Panc1 (cell line): ENCODE measurements at places on chromosomes 2 and 18. TPM values are rescaled to one million over a fixed set of nuclear protein-coding genes. Genes with fewer than 3 reads are reported as not detected.

Gene KYNU
- total RNA-seq: not detected

Gene PROM2
- total RNA-seq: 1.4 TPM

Gene MEP1B
- 0.28 TPM for total RNA-seq

Gene GCG
- total RNA-seq: 0.31 TPM

Gene PRKAG3
- total RNA-seq: not detected

Gene SETBP1
- 0.23 TPM for total RNA-seq

Gene NEU4
- total RNA-seq: 10.0 TPM

Gene ST8SIA3
- not detected for total RNA-seq

DNA sequence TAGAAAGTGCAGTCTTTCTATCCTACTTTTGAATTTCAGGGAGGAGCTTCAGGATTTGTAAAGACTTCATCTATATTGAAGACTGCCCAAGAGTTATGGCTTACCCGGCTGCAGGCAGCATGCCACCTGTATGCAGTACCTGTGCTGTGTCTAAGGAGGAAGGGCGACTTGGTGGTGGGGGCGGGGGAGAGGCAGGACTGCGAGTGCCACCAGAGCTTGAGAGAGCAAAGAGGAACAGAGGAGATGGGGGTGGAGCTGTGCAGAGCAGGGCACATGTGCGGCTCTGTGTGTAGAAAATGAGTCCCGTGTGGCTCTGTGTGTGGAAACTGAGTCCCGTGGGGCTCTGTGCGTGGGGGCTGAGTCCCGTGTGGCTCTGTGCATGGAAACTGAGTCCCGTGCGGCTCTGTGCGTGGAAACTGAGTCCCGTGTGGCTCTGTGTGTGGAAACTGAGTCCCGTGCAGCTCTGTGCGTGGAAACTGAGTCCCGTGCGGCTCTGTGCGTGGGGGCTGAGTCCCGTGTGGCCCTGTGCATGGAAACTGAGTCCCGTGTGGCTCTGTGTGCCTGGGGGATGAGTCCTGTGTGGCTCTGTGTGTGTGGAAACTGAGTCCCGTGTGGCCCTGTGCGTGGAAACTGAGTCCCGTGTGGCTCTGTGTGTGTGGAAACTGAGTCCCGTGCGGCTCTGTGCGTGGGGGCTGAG lies 43.2 kb downstream of the LDLRAD4 start:
- no peaks in the 10 kb centered on the region for H3K36me3 ChIP-seq
- no peak overlapping the region for H3K4me3 ChIP-seq

DNA sequence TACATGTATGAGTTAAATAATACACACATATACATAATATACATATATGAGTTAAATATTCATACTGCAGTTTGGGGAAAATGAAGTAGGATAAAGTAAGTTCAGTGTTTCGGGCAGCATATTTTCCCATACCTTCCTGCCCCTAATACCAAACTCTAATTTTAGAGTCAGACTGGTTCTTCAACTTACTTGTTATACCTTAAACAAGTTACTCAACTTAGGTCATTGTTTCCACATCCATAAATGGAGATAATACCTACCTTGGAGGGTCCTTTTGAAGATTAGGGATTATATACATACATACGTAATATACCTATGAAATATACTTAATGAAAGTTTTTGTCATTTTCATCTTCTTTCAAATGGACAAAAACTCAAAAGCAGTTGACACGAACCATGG lies 8.4 kb downstream of the MEMO1 start:
- H3K4me1 ChIP-seq: peaks cover 17% of the 10 kb centered on the region
- no peaks in the 10 kb centered on the region for H3K27me3 ChIP-seq
- H3K36me3 ChIP-seq: no peaks in the 10 kb centered on the region
- no peak overlapping the region for H3K4me3 ChIP-seq

GRCh38 chr2:238616681-238617080 lies 190.0 kb downstream of the ASB1 start:
- H3K4me1 ChIP-seq: no peaks in the 10 kb centered on the region
- H3K36me3 ChIP-seq: no peaks in the 10 kb centered on the region
- no peaks in the 10 kb centered on the region for H3K27me3 ChIP-seq

- no peak overlapping the region for H3K4me3 ChIP-seq
- H3K27me3 ChIP-seq: no peaks in the 10 kb centered on the region
- H3K27ac ChIP-seq: no peak overlapping the region
- DNase-seq: no peak
- H3K4me1 ChIP-seq: no peaks in the 10 kb centered on the region
Observed at GRCh38 chr18:60040971-60041370, 141.2 kb downstream of the PMAIP1 start.

DNA sequence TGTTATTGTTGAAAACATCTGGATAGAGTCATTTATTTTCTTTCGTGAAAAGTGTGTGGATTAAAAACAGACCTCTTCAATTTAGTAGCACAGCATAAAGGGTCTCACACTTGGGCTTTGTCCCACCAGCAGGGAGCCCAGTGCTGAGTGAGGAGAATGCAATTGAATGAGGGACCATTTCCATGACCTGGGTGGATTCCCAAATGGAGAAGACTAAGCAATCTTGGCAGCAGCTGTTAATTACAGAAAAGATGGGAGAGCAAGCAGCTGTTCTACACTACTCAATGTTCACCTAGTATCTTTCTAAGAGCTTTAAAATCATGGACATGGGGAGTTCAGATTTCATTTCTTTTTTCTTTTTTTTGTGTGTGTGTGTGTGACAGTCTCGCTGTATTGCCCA lies 121.8 kb upstream of the FN1 start:
- H3K36me3 ChIP-seq: no peaks in the 10 kb centered on the region
- no peak for DNase-seq
- H3K4me1 ChIP-seq: no peaks in the 10 kb centered on the region
- H3K27me3 ChIP-seq: no peaks in the 10 kb centered on the region
- no peak overlapping the region for H3K4me3 ChIP-seq

GRCh38 chr18:8389391-8390340 lies 219.6 kb upstream of the RAB12 start:
- no peaks in the 10 kb centered on the region for H3K27me3 ChIP-seq
- H3K27ac ChIP-seq: no peak overlapping the region
- no peaks in the 10 kb centered on the region for H3K36me3 ChIP-seq
- peak; percentile 27 for DNase-seq
- H3K4me3 ChIP-seq: no peak overlapping the region

DNA sequence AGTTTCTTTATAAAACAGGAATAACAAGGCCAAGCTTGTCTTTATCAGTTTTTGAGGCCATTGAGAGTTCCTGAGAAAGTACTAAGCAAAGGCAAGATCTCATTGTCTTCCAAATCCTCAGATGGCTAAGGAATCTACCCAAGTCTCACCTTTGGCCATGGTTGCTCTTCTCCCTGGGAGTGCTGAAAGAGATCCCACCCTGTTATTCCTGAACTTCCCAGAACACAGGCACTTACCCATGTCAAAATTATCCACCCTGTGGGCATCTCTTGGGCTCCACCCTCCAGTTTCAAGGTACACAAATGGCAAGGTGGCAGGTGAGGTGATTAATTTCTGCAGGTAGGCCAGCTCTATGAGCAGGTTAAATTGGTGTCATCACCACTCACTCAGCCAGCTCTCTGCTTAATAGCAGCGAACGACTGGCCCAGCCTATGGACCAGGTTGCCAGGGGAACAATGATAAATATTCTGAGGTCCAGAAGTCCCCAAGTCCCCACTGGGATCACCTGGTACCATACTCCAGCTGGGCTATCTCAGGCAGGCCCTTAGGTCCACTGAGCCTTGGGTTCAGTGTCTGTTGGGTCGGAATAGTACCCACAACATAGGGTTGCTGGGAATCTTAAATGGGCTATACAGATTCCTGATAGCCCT lies 2.3 kb upstream of the SPRED2 start:
- H3K27ac ChIP-seq: peak overlapping the region; percentile 90
- no peaks in the 10 kb centered on the region for H3K27me3 ChIP-seq

- H3K36me3 ChIP-seq: no peaks in the 10 kb centered on the region
- no peak overlapping the region for H3K27ac ChIP-seq
- no peak overlapping the region for H3K4me3 ChIP-seq
- no peaks in the 10 kb centered on the region for H3K27me3 ChIP-seq
- H3K4me1 ChIP-seq: no peaks in the 10 kb centered on the region
- no peak for DNase-seq
Observed at GRCh38 chr2:175457895-175458448, 276.5 kb upstream of the ATP5MC3 start.

GRCh38 chr2:121372721-121373353 lies 87.8 kb upstream of the TFCP2L1 start:
- H3K27me3 ChIP-seq: no peaks in the 10 kb centered on the region
- no peak for DNase-seq
- H3K4me1 ChIP-seq: no peaks in the 10 kb centered on the region

- H3K4me3 ChIP-seq: no peak overlapping the region
- DNase-seq: no peak
- no peaks in the 10 kb centered on the region for H3K4me1 ChIP-seq
- H3K27me3 ChIP-seq: peaks cover 2% of the 10 kb centered on the region; the same call in 1 of the 2 replicates
Observed at GRCh38 chr2:30968660-30969397, 161.6 kb upstream of the CAPN13 start.

GRCh38 chr2:97761192-97761591 lies 47.8 kb downstream of the ZAP70 start:
- no peaks in the 10 kb centered on the region for H3K27me3 ChIP-seq
- DNase-seq: no peak
- H3K36me3 ChIP-seq: 0 out of 2 replicates have a peak, but pooled peaks cover 7% of the 10 kb centered on the region

- H3K4me3 ChIP-seq: no peak overlapping the region
- H3K4me1 ChIP-seq: no peaks in the 10 kb centered on the region
- H3K27me3 ChIP-seq: no peaks in the 10 kb centered on the region
- H3K36me3 ChIP-seq: no peaks in the 10 kb centered on the region
- no peak overlapping the region for H3K27ac ChIP-seq
- DNase-seq: no peak
Observed at GRCh38 chr18:64416990-64417389, 268.1 kb upstream of the LINC00305 start.

DNA sequence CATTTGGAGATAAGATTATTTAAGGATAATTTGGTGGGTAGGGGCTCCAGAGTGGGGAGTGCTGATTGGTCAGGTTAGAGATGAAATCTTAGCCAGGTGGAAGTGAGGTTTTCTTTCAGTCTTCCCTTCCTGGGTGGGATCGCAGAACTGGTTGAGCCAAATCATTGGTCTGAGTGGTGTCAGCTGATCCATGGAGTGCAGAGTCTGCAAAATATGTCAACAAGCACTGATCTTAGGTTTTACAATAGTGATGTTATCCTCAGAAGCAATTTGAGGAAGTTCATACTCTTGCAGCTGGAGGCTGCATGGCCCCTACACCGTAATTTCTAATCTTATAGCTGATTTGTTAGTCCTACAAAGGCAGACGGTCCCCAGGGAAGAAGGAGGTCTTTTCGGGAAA lies 1483.4 kb upstream of the ZEB2 start:
- H3K27me3 ChIP-seq: no peaks in the 10 kb centered on the region
- DNase-seq: no peak
- H3K4me3 ChIP-seq: no peak overlapping the region
- H3K36me3 ChIP-seq: no peaks in the 10 kb centered on the region
- H3K4me1 ChIP-seq: no peaks in the 10 kb centered on the region
- H3K27ac ChIP-seq: no peak overlapping the region

DNA sequence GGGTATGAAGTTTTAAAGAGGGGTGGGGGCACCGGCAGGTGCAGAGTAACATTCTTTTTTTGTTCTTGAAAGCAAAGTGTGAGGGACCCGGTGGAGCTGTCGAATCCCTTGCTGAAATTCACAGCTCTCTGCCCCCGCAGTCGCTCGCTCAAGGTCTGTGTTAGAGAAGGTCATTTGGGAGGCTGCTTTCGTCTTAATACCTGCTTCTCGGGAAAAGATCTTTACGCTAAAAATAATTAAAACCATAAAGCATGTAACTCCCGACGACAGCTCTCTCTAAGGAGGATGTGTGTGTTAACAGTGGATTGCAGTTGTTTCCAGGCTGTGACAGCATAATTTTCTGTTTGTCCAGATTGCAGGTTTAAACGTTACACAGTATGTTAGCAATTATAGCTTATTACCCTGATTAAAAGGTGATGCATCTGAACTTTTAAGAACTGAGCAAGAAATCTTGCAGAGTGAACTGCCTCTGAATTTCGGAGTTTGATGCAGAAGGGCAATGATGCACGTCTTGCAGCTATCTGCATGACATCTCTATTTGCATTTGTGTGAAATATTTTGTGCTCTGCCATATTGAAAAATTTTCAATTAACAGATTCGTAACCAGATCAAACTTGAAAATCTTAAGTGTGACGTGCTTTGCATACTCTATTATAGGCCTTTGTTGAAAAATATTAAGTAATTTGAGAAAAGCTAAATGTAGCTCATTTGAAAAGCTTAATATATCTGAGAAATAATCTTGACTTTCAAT lies 954 bp downstream of the RAPGEF4 start:
- DNase-seq: no peak
- H3K27me3 ChIP-seq: peaks cover 42% of the 10 kb centered on the region
- H3K27ac ChIP-seq: no peak overlapping the region
- H3K4me1 ChIP-seq: peaks cover 4% of the 10 kb centered on the region; the same call in 1 of the 2 replicates
- peak overlapping the region; percentile 37 for H3K4me3 ChIP-seq
- H3K36me3 ChIP-seq: no peaks in the 10 kb centered on the region

GRCh38 chr2:201969938-201970785 lies 63.5 kb upstream of the FZD7 start:
- no peaks in the 10 kb centered on the region for H3K4me1 ChIP-seq
- no peak overlapping the region for H3K27ac ChIP-seq
- H3K36me3 ChIP-seq: no peaks in the 10 kb centered on the region
- H3K4me3 ChIP-seq: no peak overlapping the region
- no peaks in the 10 kb centered on the region for H3K27me3 ChIP-seq
- no peak for DNase-seq

DNA sequence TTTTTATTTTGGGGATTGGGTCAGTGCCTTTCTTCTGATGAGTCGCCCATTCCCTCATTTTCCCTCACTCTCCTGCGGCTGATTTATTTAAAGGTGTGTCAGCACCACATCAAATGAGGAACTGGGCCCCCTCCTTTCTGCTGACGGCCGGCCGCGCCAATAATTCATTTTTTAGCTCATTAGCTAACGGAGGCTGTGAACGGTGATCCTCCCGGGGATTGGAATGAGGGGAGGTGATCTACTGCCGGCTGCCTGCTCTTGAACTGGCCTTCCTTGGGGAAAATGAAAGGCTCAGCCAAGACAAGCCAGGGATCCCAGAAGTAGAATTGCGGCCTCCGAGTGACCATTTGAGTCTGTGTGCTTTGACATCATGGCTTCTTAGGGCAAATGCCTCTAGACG lies 54.2 kb downstream of the GBX2 start:
- H3K4me3 ChIP-seq: no peak overlapping the region
- no peak overlapping the region for H3K27ac ChIP-seq
- H3K36me3 ChIP-seq: no peaks in the 10 kb centered on the region
- no peak for DNase-seq

GRCh38 chr2:231191896-231192872 lies 6.2 kb upstream of the ARMC9 start:
- DNase-seq: no peak
- no peaks in the 10 kb centered on the region for H3K27me3 ChIP-seq
- H3K4me1 ChIP-seq: no peaks in the 10 kb centered on the region; the same call in 1 of the 2 replicates
- no peak overlapping the region for H3K4me3 ChIP-seq
- H3K27ac ChIP-seq: no peak overlapping the region; the same call in 1 of the 2 replicates

- no peaks in the 10 kb centered on the region for H3K36me3 ChIP-seq
- no peaks in the 10 kb centered on the region for H3K27me3 ChIP-seq
- H3K27ac ChIP-seq: no peak overlapping the region
- DNase-seq: no peak
Observed at GRCh38 chr2:226873051-226873620, 37.3 kb downstream of the RHBDD1 start.

GRCh38 chr2:74249406-74250122 lies 51.1 kb downstream of the MTHFD2 start:
- H3K4me3 ChIP-seq: no peak overlapping the region
- H3K4me1 ChIP-seq: no peaks in the 10 kb centered on the region
- DNase-seq: no peak
- H3K27me3 ChIP-seq: no peaks in the 10 kb centered on the region
- no peak overlapping the region for H3K27ac ChIP-seq

GRCh38 chr2:64581777-64582539 lies 57.8 kb downstream of the AFTPH start:
- H3K27ac ChIP-seq: no peak overlapping the region
- H3K4me3 ChIP-seq: no peak overlapping the region
- peaks cover 10% of the 10 kb centered on the region for H3K36me3 ChIP-seq
- H3K4me1 ChIP-seq: no peaks in the 10 kb centered on the region

GRCh38 chr2:60359569-60359968 lies 193.9 kb downstream of the BCL11A start:
- no peak overlapping the region for H3K27ac ChIP-seq
- H3K27me3 ChIP-seq: no peaks in the 10 kb centered on the region; the same call in 1 of the 2 replicates
- DNase-seq: no peak
